ENCODE measurements at places on chromosomes 2 and 18. TPM values are rescaled to one million over a fixed set of nuclear protein-coding genes. Genes with fewer than 3 reads are reported as not detected.

DNA sequence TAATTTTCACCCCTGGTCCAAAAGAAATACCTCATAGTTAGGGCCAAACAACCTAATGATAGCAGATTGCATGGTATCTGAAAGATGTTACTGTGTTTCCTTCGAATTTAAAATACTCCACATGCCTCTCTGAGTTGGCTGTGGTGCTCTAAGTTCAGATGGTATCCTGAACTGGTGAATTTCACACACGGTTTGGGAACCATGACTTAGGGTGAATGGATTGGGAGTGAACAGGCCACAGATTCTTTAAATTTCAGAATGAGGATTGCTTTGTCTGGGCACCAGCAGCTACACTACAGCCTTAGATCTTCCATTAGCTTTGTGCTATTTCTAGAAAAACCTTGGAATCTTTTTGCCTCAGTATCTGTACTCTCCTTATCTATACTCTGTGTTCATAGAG is 6.2 kb downstream of the GMCL1 start:
- H3K36me3 ChIP-seq: peaks cover 7% of the 10 kb centered on the region
- H3K27ac ChIP-seq: no peak overlapping the region
- H3K27me3 ChIP-seq: no peaks in the 10 kb centered on the region
- H3K4me1 ChIP-seq: peaks cover 22% of the 10 kb centered on the region
- no peak overlapping the region for H3K4me3 ChIP-seq

- DNase-seq: no peak
- no peaks in the 10 kb centered on the region for H3K27me3 ChIP-seq
- H3K27ac ChIP-seq: no peak overlapping the region
- no peak overlapping the region for H3K4me3 ChIP-seq
- no peaks in the 10 kb centered on the region for H3K36me3 ChIP-seq
Measured at GRCh38 chr2:13996527-13996926, 636.0 kb upstream of the LRATD1 start.

DNA sequence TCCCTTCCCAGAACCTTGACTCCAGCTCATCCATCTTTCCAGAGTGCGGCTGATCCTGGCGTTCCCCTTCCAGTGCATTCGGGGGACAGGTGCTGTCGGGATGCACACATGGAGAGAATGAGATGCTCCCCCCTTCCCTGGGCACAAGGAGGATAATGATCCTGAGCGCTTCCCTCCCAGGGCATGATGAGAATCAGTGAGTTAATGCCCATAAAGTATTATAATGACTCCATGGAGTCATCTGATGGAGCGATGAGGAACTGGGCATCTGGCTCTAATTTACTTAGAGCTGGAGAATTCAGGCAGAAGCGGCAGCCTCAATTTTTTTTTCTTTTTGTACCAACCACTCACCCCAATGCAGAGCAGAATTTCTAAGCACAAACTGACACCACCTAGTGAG is 79.6 kb upstream of the SKOR2 start:
- no peaks in the 10 kb centered on the region for H3K4me1 ChIP-seq
- no peak overlapping the region for H3K4me3 ChIP-seq

DNA sequence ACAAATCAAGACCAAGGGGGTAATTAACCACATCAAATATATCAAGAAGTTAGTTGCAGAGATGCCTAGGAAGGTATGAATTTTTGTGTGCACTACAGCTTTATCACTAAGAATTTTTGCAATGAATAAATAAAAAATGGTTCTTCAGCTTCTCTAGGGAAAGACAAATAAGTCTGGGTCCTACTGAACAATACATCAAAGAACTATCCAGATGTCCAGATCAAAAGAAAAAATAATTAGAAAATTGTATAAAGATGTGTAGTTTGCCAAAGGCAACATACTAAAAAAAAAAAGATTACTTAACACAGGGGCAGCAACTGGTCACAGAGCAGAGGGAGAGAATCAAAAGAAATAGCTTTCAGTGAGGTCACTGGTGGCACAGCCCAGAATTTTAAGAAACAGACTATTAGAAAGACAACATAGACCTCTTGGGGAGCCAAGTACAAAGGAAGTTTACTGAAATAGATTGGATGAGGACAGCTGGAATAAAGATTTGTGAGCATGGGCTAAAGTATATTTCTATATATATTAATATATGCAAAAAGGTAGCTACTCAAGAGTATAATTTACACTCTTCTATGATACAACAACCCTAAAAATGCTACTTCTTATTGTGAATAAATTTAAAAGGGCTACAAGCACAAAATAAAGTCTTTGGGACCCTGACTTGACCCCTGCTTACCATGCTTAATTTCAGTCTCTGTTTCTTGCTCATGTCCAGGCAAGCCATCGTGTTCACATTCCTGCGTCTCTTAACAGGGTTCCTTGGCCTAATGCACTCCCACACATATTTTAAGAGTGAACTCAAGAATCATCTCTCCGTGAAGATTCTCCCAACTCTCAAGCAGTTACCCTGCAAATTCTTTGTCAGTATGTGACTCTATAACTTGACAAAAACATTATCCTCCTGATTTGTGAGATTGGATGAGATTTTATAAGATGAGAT is 99.0 kb upstream of the GRB14 start:
- no peak overlapping the region for H3K4me3 ChIP-seq
- H3K4me1 ChIP-seq: peaks cover 12% of the 10 kb centered on the region
- peaks cover 5% of the 10 kb centered on the region for H3K36me3 ChIP-seq
- no peak overlapping the region for H3K27ac ChIP-seq
- H3K27me3 ChIP-seq: no peaks in the 10 kb centered on the region

DNA sequence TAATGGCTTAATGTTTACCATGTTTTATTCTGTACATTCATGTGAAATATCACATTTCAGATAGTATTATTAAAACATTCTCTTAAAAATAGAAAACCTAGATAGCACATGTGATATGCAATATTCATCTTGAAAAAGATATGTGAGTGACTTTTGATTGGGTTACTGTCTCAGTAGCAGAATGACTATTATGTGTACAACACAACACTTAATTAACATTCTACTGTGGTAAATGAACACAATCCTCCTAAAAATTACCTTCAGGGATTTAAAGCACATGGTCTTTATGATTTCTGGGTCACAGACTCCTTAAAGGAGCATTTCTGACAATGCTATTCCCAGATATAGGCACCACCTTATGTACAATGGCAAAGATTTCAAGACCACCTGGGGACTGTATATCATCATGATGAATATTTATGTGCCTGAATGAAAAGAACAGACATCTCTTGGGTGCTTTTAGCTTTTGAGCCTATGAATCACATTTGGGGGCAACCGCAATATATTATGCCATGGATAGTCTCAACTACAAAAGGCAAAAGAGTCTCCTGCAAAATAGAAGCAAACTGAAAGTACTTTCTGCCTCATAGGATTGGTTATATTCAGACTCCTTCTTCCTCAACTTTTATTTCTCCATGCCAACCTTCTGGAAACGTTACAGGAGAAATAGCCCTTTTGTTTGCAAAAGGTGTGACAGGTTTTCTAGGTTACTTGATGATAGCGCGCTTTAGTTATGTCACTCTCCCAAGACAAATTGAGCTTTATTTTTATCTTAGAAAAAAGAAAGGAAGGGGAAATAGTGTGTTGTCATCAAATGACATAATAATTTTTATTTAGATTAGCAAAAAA is 259.0 kb downstream of the CALCRL start:
- no peaks in the 10 kb centered on the region for H3K36me3 ChIP-seq
- no peak for DNase-seq
- no peaks in the 10 kb centered on the region for H3K4me1 ChIP-seq
- no peak overlapping the region for H3K27ac ChIP-seq
- no peaks in the 10 kb centered on the region for H3K27me3 ChIP-seq

The ADAM23 gene
- total RNA-seq: 0.57 TPM

All from suprapubic skin (tissue), 4 donors.